Naive thymus-derived CD8-positive, alpha-beta T cell (primary cell): ENCODE measurements at places on chromosomes 5 and 9. TPM values are rescaled to one million over a fixed set of nuclear protein-coding genes. Genes with fewer than 3 reads are reported as not detected.

- H3K4me1 ChIP-seq = no peaks in the 10 kb centered on the region
- no peak overlapping the region for H3K27ac ChIP-seq
- no peaks in the 10 kb centered on the region for H3K36me3 ChIP-seq
- H3K27me3 ChIP-seq = no peaks in the 10 kb centered on the region
- H3K4me3 ChIP-seq = no peak overlapping the region
- no peak for DNase-seq
Observed at GRCh38 chr9:110626101-110626829, 42.3 kb upstream of the MUSK start.

Gene BAAT
- total RNA-seq = not detected

DNA sequence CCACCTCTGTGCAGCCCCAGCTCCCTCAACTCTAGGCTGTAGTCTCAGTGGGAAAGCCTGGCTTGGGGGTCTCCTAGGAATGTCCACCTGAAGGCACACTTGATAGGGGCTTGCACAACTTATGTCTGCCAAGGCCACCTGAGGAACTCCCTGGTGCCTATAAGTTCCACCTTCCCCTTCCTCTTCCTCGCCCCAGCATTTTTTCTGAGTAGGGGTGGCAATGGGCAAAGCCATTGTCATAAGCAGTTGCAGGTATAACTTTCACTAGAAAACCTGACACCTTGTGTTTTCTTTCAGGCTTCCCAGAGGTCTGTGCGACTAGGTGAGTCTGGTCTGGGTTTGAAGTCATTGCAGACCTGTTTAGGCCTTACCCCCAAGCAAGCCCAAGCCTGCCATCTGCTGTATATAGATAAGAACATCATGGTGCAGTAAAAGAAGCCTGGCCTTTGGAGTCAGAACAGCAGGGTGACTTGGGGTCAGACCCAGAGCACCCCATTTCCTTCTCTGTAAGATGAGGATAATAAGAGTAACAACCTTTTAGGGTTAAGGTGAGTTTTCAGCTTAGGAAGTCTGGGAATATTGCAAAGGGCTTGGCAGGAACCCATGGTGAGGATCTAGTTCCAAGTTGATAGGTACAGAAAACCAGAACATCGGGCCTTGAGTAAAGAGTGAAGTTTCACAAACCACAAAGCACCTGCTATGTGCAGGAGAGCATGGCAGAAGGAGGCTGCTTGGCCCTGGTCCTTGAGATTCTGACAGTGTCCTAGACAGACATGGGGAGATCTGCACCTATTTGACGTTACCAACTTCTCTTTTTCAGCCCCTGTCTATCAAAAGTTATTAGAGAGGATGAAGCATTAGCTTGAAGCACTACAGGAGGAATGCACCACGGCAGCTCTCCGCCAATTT lies 33.8 kb downstream of the TGFBI start:
- H3K4me3 ChIP-seq = no peak overlapping the region
- H3K27me3 ChIP-seq = no peaks in the 10 kb centered on the region
- H3K27ac ChIP-seq = no peak overlapping the region
- no peaks in the 10 kb centered on the region for H3K36me3 ChIP-seq
- DNase-seq = no peak

Gene PIGO
- total RNA-seq = 32.6 TPM

GRCh38 chr9:117492476-117492875 lies 77.6 kb upstream of the ASTN2 start:
- H3K36me3 ChIP-seq = no peaks in the 10 kb centered on the region
- H3K27me3 ChIP-seq = peaks cover 9% of the 10 kb centered on the region
- H3K4me3 ChIP-seq = no peak overlapping the region
- no peak overlapping the region for H3K27ac ChIP-seq
- no peaks in the 10 kb centered on the region for H3K4me1 ChIP-seq
- no peak for DNase-seq

- H3K36me3 ChIP-seq = no peaks in the 10 kb centered on the region
- no peak overlapping the region for H3K27ac ChIP-seq
- DNase-seq = no peak
Observed at GRCh38 chr5:149936044-149936699, 8.4 kb downstream of the PDE6A start.

Gene TMEM174
- not detected for total RNA-seq

Gene GCNT4
- total RNA-seq = 22.5 TPM

DNA sequence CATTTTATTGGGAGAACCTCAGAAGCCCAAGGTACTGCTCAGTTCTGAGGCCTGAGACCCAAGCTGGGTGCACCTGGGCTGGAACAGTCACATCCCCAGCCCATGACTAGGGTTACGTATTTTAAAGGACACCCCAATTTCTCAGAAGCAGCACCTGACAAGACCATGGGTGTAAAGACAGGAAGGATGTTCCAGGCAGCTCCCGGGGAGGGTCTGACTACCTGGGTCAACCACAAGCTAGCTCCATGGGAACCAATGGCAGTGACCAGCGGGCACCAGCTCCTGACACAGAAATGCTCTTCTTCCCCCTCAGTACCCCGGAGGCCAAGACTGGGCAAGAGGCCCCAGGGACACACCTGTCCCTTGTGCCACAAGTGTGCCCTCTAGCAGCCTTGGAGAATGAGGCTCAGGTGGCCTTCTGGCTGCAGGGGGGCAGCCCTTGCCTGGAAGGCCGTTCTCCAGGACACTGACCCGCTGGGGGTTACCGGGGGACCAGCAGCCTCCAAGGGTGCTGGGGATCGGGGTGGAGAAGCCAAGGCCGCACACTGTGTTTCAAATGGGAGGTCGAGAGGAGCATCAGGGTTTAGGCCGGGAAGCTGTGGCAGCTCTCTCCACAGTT lies 52.6 kb downstream of the IPPK start:
- no peaks in the 10 kb centered on the region for H3K4me1 ChIP-seq
- H3K4me3 ChIP-seq = no peak overlapping the region
- no peak for DNase-seq
- H3K27me3 ChIP-seq = no peaks in the 10 kb centered on the region

GRCh38 chr9:135355521-135356011 lies 124.0 kb upstream of the PPP1R26 start:
- H3K4me3 ChIP-seq = no peak overlapping the region
- H3K27ac ChIP-seq = no peak overlapping the region
